ENCODE measurements at places on chromosomes 12 and 14.

DNA sequence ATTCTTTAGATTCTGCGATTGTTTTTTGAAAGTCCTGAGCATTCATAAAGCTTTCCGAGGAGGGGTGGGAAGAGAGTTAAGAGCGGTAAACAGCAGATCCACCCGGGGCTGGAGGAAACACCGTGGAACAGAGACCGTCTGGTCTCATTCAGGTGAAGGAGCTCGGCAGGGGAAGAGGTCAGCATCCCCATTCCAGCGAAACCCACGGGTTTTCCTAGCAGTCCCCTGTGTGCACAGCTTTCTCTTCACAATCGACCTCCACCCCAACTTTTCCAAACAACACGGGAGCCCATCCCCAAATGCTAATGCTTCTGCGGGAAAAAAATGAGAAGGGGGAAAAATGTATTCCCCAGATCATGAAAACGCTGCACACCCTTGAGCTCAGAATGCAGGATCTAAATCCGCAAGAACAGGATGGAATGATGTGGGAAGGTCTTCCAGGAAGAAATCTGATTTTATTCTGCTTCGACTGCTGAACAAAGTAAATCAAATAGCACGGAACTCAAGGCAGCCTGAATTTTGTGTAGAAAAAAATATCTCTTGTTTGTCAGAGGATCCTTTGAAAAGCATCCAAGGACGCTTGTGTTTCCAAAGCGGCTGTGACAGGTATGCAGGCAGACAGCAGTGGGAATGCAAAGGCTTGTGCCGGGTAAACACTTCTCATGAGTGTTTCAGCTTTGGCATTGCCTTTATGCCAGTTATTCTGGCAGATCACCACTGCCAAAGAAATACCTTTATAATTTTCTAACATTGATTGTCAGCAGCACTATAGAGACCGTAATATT is 128.8 kb downstream of the NDUFA12 start:
- no peak for DNase-seq

- no peak for DNase-seq
Observed at GRCh38 chr12:50043854-50044253, 13.5 kb upstream of the ASIC1 start.

- no peak for DNase-seq
Observed at GRCh38 chr12:42759622-42760273, 170.2 kb upstream of the PRICKLE1 start.

GRCh38 chr12:2804393-2805142 is 7.9 kb upstream of the ITFG2 start:
- no peak for DNase-seq

DNA sequence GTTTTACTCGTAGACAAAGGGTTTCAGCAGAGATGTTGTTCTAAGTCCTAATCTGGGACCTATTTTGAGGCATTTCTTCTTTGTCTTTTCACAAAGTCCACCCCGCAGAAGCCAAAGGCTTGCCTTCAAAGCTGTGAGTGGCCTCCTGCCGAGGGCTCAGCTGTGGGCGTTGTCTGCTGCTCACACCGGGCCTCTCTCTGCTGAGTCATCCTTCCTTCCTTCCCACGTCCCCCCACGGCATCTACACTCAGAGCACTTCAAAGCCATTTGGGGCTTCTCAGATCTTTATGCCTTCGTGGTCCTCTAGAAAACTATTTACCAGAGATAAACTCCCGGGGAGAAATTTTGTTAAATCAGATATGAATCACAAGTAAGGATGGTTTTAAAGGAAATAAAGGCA is 115.9 kb upstream of the TMPO start:
- no peak for DNase-seq

- DNase-seq = no peak
Observed at GRCh38 chr14:56087671-56088471, 30.3 kb upstream of the PELI2 start.

DNA sequence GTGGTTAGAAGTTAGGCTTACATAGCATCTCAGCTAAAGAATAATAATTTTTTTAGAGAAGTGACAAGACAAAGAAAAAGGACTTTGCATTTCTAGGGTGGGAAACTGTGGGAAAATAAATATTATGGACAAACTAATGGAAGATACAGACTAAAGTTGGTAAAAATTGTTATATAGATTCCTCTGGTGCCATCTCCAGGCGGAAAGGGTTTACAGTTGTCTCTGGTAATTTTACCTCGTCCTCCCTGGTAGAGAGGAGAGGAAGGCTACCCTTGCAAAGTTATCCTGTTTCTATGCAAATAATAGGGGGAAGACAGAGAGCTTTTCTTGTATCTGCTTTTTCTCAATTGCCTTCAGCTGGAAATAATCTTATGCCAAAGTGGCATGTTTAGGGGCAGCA is 5.2 kb downstream of the OR11G2 start:
- DNase-seq = no peak

GRCh38 chr12:123041042-123041531 is 60.6 kb downstream of the ARL6IP4 start:
- DNase-seq = no peak

DNA sequence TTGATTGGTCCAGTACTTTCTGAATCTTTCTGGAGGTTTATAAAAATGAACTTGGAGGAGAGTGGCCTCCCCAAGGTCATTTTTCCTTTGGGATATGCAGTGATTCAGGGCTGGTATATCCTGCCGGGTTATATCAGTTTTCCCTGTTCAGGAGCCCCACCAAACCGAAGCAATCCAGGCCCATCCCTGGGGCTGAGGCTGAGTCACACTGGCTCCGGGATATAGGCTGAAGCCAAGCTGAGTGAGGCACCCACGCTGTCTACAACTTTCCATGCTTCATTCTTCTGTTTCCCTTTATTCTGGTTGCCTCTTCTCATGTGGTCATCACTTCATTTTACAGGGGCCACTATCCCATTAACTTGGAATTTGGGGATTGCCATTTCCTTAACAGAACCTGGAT is 3.4 kb downstream of the SSPN start:
- no peak for DNase-seq

- DNase-seq = no peak
Observed at GRCh38 chr12:105587237-105587636, 256.7 kb downstream of the C12orf75 start.

DNA sequence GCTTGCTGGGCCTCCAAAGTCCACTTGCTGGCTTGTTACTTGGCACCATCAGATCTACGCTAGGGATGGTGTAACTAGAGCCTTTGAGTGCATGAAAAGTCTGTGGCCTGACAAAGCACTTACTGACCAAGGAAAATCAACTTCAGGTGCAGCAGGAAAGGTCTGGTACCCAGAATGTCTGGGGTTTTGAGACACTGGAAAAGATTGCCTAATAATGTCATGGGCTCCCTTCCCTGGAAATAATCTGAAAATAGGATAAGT is 106.7 kb downstream of the ZFP36L1 start:
- DNase-seq = no peak

DNA sequence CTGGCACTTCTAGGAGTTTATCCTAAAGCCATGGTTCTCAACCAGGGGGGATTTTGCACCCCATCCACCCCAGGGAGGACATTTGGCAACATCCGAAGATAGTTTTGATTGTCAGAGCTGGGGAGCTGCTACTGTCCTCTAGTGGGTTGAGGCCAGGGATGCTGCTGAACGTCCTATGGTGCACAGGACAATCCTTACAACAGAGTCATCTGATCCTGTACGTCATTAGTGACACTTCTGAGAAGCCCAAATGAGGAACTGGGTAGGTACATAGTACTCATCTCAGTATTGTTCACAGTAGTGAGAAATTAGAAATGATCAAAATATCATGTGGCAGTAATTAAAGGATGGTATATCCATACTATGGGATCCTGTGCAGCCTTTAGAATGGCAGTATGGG is 185.1 kb downstream of the CHST11 start:
- peak; percentile 48 for DNase-seq

DNA sequence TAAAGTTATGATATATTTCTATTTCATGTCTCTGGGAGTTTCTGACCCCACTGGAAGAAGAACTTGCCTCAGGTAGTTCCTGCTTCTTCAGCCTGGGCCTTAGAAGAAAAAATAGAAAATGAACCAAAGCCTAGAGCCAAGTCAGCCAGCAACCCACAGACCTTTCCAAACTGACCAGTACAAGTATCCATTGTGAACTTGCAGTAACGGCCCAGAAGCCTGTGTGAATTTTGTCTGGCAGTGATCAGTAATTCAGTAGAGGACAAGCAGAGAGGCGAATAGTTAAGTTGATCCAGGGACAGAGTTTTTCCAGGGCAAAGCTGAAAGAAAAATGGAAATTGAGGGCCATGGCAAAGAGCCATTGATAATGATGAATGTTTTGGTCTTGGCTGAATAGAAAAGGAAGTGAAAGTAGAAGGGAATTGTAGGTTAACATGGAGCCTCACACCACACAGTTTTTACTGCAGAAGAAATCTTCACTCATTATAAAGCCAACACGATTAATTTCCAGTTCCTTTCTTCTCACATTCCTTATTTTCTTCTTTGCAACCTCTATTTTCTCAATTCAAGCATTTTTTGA is 311.8 kb downstream of the BTG1 start:
- DNase-seq = no peak

- no peak for DNase-seq
Observed at GRCh38 chr14:39266525-39266870, 32.8 kb downstream of the MIA2 start.

DNA sequence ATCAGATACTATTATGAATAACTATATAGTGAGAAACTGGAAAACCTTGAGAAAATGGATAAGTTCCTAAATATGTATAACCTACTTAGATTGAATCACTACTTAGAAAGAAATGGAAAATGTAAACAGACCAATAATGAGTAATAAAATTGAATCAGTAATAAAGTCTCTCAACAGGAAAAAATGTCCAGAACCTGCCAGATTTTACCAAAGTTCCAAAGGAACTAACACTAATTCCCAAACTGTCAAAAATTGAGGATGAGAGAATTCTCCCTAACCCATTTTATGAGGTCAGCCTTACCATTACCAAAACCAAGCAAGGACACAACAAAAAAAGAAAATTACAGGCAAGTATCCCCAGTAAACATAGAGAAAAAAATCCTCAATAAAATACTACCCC is 272.0 kb downstream of the RPAP3 start:
- DNase-seq = no peak

DNA sequence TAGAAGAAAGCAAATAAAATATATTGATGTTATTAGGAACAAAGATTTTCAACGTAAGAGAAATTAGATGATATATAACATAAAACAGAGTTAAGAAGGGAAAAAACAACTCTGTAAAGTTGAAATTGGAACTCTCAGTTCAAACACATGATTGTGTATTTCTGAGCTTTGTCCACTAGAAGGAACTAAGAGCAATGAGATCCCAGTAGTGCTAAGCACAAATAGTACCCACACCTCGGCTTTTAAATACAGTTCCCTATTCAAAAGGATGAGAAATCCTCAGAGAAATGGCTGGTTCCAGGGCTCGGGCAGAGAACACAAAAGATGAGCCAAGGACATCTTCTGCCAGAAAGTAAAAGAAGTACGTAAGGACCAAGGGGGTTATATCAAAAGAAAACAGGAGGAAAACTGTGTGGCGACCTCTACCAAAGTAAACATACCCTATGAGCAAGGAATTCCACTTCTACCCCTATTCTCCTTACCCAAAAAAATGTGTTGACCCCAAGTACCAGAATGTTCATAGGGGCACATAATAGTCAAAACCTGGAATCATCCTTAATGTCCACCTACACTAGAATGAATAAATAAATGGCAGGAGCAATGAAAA is 96.6 kb downstream of the SPTSSA start:
- DNase-seq = no peak

DNA sequence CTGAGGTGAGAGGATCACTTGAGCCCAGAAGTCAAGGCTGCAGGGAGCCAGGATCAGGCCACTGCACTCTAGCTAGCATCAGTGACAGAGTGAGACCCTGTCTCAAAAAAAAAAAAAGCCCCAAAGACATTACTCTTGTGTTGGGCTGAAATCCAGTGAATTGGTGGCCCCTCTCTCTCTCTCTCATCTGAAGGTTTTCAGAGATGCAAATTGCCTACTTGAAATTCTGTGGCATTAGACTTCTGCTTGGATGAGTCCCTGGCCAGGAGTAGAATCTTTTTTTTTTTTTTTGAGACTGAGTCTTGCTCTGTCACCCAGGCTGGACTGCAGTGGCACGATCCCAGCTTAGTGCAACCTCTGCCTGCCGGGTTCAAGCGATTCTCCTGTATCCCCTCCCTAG is 112.0 kb upstream of the ATF7IP start:
- DNase-seq = no peak

GRCh38 chr14:51018521-51018920 is 74.2 kb upstream of the PYGL start:
- no peak for DNase-seq

DNA sequence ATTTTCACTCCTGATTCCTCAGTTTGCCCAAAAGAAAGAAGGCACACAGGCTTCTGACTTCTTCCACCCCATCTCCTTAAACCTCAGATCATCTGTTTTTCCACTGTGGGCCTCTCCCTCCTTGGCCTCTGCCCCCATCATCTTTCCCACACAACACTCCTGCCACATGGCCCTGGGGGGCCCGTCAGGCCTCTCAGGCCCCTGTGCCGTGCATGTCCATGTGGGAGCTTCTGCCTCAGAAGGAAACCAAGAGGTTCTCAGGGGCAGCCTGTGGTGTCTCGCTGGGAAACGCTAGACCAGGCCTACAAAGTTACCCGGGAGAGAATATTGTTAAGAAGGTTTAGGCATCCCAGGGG is 8.0 kb downstream of the KLHL33 start:
- no peak for DNase-seq

GRCh38 chr14:102926104-102926503 is 3.6 kb downstream of the AMN start:
- DNase-seq = no peak

- DNase-seq = no peak
Observed at GRCh38 chr12:55729819-55730818, 1.3 kb upstream of the CD63 start.
